ENCODE measurements at places on chromosomes 3 and 15.

GRCh38 chr3:64224826-64225610 is at the start of gene PRICKLE2:
Gene PRICKLE2, minus strand, starts transcription at chr3:64225466. Its CDS starts 26,539 bp downstream, at chr3:64198927.
- peak; percentile 71 for DNase-seq

- peak; percentile 99 for DNase-seq
Observed at GRCh38 chr15:67107014-67107812, 41.8 kb downstream of the SMAD3 start.

- no peak for DNase-seq
Observed at GRCh38 chr15:80545078-80545477, 140.9 kb downstream of the ARNT2 start.

GRCh38 chr3:23103764-23104163 is 99.4 kb upstream of the UBE2E2 start:
- DNase-seq = no peak

DNA sequence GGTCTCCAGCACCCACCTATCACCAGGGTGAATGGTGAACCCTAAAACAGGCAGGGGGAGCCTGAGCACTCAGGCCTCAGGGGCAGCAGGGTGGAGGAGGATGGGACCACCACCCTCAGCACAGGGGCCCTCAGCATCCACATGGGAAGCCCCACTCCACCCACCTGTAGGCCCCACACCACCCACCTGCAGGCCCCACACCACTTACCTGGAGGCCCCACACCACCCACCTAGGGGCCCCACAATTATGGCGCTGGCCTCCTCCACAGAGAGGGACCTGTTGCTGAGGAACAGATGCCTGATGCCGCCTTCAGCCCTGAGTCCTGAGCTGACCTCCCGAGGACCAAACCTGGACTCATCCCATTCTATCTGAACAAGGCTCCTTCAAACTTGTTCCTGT is 46.7 kb downstream of the HMCES start:
- no peak for DNase-seq

DNA sequence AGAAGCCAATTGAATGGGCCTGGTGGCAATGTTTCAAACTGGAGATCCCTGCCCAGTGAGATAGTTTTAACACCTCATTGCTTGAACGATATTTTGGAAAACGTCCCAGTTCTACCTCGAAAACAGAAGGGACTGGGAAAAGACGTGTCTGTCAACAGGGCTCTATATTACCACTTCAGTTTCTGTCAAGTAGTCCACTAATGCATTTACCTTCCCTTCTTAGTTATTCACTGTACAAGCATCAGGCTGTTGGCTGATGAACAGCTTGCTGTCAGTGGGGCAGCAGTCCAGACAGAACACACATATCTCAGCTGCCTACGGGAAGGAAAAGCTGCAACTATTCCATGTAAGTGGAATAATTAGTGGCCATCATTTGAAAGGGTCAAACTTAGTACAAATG is 794.7 kb upstream of the GBE1 start:
- DNase-seq = no peak

DNA sequence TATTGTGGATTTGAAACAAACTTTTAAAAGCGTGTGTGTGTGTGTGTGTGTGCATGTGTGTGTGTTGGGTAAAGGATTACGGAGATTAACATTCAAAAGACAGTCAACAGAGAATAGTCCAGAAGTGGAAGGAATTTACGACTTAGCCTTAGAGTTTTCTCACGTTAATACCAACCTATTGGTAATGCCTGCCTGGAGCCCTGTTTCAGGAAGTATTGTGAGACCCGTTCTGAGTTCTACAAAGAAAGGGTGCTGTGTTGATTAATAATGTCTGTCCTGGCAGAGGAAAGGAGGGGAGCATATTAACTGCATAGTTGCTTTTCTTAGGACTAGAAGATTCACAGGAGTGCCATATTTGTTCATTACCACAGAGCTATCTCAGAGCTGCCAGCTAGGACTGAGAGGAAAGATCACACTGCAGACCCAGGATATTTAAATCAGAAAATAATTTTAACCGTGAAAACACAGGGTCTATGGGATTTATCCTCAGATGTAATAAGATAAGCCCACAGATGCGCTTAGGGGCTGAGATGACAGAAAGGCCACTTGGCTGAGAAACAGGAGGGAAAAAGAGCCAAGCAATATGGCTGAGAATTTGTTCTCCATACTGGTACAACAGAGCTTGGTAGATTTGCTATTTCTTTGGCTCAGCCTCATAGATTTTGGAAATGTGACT is 40.5 kb upstream of the FRMD4B start:
- no peak for DNase-seq

- no peak for DNase-seq
Observed at GRCh38 chr3:136366289-136366688, 116.1 kb downstream of the PCCB start.

- DNase-seq = no peak
Observed at GRCh38 chr3:12884186-12884680, 42.9 kb upstream of the RPL32 start.

DNA sequence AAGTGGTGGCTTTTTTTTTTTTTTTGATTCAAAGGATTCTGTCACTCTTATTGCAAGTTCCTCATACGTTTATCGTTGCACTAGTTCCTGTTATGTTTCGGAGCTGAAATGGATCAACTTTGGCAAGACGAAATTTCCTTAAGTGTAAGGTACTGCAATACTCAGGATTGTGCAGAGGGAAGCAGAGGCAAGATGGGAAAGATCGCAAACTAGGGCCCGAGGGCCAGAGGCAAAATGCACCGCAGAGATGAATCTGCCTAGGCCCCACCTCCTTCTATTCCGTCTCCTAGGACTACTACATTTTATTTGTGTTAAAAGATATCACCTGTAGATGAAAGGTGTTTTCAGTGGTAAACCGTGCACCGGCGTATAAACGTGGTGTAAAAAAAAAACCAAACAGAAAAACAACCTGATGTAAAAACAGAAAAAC is 331 bp downstream of the RNU6-1 start:
- peak; percentile 29 for DNase-seq

DNA sequence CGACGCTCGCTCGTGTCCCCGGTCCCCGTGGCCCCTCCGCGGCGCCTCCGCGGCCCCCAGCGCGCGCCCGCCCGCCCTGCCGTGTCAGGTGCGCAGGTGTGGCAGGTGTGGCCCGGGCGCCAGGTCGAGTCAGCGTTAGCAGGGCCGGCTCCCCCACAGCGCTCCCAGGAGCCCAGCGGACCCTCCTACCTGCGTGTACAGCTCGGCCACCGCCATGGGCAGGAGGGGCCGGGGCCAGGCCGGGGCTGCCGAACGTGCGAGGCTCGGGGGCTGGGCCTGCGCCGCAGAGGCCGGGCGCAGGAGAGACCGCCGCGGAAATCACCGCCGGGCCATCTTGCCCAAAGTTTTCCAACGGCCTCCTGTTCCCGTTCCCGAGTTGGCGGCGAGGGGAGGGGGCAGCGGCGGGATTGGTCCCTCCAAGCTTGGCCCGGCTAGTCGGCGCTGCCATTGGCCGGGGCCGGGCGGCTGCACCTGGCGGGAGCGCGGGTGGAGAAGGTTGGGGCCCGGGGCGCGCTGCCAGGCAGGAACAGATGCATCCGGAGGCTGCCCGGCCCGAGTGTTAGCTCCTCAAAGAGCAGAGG is at the start of gene MYO5C:
Gene MYO5C, minus strand, starts transcription at position 384 of the 581 bp plus-strand sequence. Its CDS starts 168 bp downstream, at position 216.
- peak; percentile 59 for DNase-seq

- no peak for DNase-seq
Observed at GRCh38 chr15:58497046-58497785, 65.4 kb downstream of the LIPC start.

- no peak for DNase-seq
Observed at GRCh38 chr3:52068055-52068571, 11.7 kb upstream of the DUSP7 start.

GRCh38 chr3:24812116-24812515 is 317.5 kb upstream of the THRB start:
- DNase-seq = no peak

DNA sequence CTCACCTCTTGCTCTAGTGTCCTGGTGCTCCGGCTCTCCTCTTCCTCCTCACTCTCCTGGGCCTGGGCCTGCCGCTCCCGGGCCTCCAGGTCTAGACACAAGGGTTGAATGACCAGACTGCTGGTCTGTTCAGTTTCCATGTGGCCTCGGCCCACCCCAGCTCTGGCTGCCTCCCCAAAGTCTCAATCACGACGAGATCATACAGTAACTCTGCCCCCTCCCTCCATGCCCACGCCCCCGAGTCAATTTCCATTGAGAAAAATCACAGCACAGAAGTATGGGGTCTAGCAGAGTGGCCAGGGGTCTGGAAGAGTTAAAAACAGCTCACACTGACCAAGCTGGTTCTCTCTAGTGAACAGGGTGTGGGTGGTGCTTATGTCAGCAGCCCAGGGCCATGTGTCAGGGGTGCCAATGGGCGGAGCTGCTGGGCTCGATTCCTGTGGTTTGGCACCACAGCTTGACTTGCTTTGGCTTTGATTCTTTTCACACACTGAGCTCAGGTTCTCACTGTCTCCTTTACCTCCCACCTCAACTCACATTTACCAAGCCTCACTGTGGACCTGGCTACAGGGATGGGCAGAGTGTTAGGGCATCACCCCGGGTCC is 6.9 kb downstream of the C15orf62 start:
- DNase-seq = peak; percentile 88

- no peak for DNase-seq
Observed at GRCh38 chr15:68730976-68731897, 89.5 kb downstream of the ANP32A start.

- no peak for DNase-seq
Observed at GRCh38 chr3:156409694-156410093, 145.2 kb downstream of the SSR3 start.

DNA sequence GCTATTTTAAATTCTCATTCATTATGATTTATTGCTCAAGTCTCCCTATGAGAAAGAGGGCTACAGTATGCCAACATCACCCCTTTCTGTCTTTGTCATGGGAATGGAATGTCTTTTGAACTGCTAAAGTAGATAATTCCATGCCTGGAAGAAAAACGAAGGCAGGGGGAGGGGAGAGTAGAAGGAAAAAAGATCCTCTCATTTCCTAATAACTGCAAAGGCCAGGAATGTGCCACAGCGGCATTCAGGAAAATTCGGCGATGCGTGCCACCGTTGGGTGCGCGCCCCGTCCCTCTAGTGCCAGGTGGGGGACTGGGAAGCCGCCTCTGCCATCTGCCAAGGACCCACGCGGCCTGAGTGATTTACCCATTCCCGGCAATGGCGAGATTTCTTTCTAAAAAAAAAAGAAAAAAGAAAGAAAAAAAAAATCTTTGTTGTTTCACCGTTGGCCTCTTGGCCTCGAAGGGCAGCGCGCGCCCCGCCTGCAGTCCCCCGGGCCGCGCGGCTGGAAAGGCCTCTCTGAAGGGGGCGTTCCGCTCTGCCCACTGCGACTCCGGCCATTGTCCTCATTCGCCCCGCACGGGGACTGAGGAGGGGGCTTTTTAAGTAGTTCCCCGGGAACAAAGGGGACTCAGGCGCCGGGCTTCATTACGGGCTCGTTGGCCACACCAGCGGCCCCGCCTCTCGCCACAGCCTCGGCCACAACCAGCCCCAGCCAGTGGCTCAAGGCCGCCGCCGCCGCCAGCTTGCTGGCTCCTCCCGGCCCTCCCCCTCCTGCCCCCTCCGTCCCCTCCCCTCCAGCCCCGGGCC is 54.5 kb downstream of the CPN2 start:
- DNase-seq = peak; percentile 70

DNA sequence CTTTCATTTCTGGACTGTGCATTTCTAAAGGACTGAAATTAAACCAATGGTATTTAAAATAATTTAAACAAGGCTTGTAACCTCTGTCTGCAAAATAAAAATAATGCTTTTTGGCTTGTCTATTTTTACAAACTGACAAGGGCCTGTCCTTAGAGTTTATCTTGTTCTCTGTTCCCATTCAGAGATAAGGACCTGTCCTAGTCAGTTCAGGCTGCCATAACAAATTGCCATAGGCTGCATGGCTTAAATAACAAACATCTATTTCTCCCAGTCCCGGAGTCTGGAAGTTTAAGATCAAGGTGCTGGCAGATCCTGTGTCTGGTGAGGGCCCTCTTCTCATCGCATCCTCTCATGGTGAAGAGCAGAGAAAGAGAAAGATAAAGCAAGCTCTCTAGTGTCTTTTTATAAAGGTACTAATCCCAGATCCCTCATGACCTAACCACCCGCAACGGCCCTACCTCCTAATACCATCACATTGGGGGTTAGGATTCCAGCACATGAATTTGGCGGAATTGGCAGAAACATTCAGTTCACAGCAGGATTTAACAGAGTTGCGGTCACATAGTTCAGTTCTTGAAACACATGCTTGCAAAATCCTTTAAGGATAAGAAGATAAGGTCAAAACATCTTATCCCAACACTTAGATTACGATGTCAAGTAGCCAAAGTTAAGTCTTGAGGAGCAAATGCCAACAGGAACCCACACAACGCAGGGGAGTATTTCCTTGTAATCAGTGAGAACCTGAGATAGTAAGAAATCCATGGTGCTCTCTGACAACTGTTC is 17.8 kb downstream of the KBTBD8 start:
- no peak for DNase-seq

DNA sequence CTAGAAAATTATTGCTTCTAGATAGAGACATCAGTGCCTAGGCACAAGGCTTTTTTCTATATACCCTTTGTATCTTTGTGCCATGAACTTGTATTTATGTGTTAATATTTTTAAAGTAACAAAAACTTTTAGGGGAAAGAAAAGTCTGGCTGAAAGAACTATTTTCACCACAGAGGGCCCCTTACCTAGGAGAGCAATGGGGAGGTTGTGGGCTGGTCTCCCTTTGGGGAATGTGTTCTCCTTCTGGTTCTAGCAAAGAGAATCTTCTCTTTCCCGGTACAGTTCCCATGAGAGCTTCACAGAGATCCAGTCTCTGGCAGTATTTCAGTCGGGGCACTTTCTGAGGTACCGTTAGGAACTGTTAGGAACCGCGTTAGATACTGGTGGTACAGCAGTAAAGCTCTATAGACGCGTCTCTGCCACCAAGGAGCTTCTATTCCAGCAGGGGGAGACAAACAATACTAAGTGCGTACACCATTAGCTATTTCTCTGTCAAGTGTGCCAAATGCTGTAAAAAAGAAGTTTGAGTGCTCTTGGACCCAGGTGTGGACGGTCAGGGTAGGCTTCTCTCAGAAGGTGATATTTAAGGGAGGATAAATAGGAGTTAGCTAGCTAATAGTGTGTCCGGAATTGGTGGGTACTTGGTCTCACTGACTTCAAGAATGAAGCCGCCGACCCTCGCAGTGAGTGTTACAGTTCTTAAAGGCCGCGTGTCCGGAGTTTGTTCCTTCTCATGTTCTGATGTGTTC is 4.6 kb upstream of the EPB42 start:
- peak; percentile 47 for DNase-seq

GRCh38 chr3:131020122-131020693 is 6.4 kb downstream of the ASTE1 start:
- no peak for DNase-seq

DNA sequence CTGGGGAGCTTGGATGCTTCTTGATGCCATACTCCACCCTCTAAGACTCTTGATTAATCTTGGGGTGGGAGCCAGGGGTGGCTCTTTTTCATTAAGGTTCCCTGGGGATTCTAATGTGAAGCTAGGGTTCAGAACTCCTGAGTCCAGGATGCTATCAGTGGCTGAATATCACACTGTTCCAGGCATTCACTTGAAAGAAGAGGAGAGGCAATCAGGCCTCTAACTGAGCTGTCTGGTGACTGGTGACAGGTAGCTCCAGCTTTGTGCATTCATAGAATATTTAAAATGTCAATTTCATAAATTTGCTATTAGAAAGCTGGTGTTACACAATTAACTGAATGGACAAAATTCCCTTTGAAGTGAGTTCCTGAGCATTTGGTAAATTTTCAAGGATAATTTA is 139.0 kb downstream of the CHDH start:
- DNase-seq = no peak

GRCh38 chr3:138594150-138594934 is at the start of gene CEP70:
Gene CEP70, minus strand, starts transcription at chr3:138594260. Its CDS starts 21,333 bp downstream, at chr3:138572927.
- peak; percentile 88 for DNase-seq

GRCh38 chr15:89057506-89058133 is 30.6 kb upstream of the ABHD2 start:
- peak; percentile 67 for DNase-seq
